ENCODE measurements at places on chromosomes 2 and 18.

- DNase-seq: no peak
These were observed 69.9 kb downstream of the ODC1 start for GRCh38 chr2:10378189-10378588.

DNA sequence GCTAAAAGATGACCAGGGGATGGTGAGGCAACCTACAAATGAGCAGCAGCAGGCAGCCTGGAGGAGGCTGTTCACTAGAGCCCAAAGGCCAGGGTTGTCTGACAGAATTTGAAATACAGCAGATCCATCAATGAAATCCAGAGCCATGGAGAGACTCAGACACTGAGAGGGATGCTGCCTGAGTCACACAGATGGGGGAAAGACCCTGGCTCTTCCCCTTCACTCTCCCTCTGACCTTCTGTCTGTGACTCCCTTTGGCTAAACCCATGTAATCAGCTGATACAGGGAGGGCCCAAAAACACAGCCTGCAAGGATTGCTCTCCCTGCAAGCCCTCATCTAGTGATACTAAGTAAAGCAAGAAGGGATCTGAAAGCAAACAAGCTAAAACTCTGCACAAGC lies 166.5 kb upstream of the SPOPL start:
- no peak for DNase-seq

GRCh38 chr2:180539541-180539940 lies 440.9 kb upstream of the UBE2E3 start:
- DNase-seq: no peak

DNA sequence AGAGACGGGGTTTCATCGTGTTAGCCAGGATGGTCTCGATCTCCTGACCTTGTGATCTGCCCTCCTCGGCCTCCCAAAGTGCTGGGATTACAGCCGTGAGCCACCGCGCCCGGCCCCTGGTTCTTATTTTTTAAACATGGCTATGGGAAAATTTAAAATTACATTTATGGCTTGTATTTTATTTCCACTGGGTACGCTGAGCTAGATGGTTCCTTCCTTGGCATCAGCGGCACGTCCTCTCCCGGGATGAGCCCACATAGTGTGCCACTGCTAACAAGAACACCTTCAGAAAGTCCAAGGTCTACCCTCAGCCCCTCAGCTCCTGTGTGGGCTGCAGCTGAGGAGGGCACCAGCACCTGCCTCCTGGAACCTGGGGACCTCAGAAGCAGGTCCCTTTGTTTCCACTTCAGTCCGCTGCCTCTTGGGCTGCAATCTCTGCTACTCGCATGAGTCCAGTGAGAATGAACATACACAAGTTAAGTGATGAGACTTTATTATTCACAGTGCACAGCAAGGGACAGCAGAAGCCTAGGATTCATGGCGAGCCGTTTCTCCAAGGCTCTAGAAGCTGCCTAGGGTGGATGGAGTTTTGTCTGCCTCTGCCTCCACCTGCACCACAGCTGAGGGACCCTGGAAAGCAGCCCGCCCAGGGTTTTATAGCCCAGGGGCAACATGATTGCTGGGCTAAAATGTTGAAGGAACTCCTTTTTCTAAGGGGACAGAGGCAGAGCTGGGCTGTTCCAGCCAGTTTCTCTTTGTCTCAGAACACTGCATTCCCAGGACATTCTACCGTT lies 107.5 kb upstream of the TEX51 start:
- DNase-seq: no peak

DNA sequence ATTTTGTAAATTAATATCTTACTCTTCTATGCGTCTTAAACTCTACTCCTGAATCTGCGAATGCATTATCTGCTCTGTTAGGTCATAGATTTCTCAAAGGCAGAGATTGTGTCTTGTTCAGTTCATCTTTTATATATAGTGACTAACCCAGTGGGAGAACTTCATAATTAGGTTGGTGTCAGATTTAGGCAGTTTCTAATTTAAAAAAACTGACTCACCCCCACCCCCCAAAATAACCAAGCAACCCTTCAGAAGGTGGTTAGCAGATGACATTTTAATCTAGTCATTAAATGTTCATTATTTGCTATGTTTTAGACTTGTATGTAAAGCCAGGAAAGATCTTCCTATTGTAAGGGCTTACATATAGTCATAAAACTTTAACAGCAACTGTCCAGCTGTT lies 10.4 kb downstream of the SERPINB12 start:
- DNase-seq: no peak

DNA sequence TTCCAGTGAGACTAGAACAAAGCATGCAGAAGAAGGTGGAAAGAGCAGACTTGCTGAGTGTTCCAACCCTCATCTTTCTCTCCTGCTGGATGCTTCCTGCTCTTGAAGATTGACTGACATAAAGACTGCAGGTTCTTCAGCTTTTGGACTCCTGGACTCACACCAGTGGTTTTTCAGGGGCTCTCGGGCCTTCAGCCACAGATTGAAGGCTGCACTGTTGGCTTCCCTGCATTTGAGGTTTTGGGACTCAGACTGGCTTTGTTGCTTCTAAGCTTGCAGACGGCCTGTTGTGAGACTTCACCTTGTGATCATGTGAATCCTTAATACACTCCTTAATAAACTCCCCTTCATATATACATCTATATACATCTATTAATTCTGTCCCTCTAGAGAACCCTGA lies 20.4 kb downstream of the VRK2 start:
- DNase-seq: no peak

DNA sequence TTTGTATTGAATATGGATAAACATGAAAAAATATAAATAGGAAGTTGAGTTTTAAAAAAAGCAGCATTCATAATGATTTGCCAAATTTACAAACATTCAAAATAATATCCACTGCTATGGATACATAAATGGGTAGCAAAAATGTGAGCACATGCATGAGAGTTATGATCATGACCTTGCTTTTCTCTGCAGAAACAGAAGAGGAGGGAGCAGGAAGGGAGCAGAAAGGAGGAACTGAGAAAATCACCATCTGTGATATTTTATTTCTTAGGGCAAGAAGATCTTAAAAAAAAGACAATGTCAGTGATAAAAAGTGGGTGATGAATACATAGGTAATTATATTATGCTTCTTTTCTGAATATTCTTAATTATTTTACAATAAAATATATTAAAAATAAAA lies 17.7 kb upstream of the CCDC93 start:
- DNase-seq: no peak

GRCh38 chr2:174493549-174494331 lies 6.9 kb upstream of the GPR155 start:
- no peak for DNase-seq

DNA sequence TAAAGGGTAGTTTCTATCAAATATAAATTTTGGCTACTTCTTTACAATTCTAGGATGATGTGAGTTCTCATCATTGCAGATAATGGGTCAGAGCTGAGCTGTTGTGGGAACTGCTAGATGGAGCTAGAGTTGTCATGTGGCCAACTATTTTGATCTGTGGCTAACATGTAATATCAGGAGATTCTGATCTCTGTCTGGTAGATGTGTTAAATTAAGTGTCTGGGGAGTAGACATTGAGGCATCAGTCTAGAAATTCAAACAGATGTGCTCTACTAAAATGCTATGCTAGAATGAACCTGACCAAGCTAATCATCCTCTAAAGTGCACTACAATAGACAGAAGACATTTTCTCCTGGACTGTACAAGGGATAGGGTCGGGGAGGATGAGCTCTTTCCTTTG lies 30.3 kb upstream of the DARS1 start:
- no peak for DNase-seq

DNA sequence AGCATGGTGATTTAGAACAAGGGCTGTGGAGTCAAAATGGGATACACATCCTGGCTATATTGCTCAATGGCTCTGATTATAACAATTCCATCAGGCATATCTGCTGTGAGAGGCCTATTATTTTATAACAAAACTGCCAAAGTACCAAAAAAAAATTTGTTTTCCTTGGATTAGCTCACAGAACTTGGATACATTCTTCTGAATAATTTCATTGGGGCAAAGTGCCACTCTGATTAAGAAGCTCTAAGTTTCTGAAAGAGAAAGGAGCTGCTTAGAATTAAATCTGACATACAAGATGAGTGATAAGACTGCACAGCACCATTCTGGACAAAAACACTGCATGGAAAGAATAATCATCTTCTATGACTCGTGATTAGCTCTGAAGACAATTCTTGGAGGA lies 85.7 kb downstream of the SMC6 start:
- no peak for DNase-seq

DNA sequence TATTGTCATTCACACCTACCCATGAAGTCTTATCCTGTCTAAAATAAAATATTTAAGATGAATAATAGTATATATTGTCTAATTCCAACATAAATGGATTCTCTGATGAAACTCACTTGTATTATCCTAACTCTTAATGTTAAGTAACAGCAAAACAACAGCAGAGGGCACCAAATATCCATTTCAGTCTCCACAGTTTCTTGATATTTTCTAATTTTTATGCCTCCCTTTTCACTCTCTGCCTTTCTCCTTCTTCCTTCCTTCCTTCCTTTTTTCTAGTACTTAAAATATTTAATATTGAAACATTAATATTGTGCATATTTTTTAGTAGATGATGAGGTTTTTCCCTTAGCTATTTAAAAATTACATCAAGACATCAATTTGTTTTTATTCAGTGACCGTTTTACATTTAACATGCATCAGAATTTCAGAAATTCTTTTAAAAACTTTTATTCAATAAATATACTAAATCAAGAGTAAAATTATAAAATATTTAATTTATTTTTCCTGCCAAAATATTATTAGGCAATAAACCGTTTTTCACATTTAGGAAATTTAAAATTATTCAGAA lies 97.6 kb downstream of the WDR7 start:
- peak; percentile 57 for DNase-seq

DNA sequence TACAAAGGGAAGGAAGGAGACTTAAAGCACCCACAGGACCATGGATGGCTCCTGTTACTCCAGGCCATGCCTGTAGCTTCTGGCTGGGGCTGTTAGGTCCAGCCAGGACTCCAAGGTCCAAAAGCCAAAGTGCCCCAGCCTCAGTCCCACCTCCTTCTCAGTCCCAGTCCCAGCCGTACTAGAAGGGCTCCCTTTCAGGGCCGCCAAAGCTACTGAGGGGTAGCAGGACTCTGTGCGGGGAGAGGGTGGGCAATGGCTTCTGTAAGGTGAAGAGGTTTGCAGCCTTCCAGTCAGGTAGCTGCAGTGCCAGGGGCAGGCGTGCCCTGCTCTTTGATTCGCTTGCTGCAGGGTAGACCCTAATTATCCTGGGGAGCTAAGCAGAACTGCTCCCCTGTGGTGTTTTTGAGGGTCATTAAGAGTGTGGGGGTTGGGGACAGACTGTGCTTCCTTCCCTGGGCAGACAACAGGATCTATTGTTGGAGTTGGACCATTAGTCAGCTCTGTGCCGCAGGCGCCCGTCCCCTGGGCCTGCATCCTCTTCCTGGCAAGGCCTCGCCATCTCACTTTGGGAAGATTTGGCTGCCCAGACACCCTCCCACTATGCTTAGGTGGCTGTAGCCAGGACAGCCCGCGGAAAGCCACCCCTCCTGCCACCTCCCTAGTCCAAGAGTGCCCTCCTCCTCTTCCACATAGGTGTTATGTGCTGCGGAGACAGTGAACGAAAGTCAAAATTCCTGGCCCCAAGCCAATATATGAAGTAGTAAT lies 118.8 kb downstream of the ZBTB7C start:
- DNase-seq: no peak

DNA sequence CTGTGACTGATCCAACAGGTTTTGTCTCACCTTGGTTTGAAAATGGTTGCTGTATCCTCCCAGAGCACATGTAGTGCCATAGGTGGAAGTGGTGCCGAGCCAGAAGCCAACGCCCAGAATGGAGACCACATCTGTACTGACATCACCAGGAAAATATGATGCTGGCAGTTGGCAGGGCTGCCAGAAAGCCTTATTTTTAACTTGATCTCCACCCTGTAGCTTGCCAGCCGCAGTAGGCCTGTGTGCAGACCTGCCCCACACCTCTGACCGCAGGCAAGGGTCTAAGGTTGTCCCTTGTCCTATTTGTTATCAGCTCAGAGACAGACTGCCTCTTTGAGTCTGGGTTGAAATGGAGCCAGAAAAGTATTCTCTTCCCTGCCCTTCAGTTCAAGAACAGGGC lies 123.5 kb upstream of the EML6 start:
- no peak for DNase-seq

GRCh38 chr2:13515254-13515653 lies 798.5 kb downstream of the TRIB2 start:
- no peak for DNase-seq

DNA sequence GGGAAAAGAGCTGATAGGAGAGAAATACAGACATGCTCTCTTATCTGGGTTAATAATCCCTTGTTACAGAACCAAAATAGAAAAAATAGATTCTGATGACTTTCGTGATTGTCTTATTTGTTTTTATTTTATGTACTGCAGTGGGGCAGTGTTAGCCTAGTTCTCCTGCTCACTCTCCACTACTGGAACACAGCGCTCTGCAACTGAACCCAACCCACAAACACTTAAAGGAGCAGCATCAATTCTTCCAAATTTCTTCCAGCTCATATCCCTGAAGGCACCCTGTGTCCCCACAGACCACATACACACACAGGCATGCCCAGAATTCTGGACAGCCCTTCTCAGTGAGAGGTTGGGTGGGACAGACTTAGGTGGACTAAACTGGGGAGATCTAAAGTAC lies 160.6 kb downstream of the SS18 start:
- no peak for DNase-seq

DNA sequence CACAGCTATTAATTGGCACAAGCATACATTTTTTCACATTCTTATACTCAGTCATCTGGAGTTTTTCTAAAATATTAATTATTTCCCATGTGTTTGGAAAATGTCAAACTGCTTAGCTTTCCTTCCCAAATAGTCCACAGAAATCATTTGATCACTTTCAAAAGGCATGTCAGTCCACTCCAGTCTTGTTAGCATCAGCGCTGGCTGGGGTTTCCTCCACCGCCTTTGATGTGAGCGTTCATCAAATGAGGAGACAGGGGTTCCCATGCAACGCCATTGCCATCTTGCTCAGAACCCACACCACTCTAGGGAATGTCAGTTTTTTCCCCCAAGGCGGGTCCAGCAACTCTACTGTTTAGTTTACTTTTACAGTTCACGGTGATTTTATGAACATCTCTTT lies 13.1 kb upstream of the RAX start:
- DNase-seq: no peak

DNA sequence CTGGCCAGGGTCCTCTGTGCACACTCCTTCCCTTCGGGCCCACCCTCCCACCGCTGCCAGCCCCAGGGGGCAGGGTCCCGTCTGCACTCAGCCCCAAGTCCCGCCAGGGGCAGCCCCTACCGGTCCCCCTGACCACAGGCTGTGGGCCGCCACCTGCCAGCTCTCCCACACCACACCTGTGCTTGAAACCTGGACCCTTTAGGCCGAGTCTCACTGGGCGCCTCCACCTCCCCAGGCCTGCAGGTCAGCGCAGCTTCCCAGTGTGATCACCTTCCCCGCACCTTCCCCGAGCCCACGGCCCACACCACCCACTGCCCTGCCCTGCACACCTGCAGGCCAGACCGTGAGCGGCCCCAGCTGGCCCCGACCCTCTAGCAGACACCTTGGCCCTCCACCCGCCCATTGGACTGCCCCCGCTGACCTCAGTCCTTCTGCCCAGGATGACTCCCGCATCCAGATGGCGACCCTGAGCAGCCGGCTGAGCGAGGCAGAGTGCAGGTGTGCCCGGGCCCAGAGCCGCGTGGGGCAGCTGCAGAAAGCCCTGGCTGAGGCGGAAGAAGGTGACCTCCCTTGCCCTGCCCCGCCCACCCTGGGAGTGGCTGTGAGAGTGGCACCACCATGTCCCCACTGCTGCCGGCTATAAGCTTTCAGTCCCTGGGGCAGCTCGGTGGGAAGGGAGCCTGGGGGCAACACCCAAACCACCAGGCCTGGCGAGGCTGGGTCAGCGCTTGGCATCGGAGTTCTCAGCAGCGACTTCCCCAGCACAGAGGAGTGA lies 31.3 kb upstream of the SNED1 start:
- no peak for DNase-seq

GRCh38 chr18:1270081-1270480 lies 365.4 kb downstream of the ADCYAP1 start:
- no peak for DNase-seq
